ENCODE measurements at places on chromosomes 11 and 22.

GRCh38 chr22:36027935-36028645, 534 bp downstream of the RBFOX2 start:
- no peak for DNase-seq

DNA sequence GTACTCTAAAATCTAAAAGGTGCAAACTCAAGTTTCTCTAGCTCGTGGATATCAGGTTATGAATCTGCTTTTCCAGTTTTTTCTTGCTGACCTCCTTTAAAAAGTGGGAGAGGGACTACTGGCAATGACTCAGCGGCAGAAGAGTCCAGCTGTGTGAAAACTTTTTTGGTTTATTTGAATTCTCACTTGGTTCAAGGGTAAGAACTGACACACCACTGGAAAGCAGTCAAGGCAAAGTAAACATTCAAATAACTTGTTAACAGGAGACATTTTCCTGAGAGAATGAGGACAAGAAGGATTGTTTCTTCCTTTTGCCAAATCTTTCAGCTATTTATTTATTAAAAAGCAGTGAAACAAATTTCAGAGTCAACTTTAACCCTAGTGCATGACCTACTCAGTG, 36.1 kb downstream of the CDON start:
- no peak for DNase-seq

GRCh38 chr11:122099374-122100036, 16.5 kb downstream of the BLID start:
- DNase-seq = no peak

DNA sequence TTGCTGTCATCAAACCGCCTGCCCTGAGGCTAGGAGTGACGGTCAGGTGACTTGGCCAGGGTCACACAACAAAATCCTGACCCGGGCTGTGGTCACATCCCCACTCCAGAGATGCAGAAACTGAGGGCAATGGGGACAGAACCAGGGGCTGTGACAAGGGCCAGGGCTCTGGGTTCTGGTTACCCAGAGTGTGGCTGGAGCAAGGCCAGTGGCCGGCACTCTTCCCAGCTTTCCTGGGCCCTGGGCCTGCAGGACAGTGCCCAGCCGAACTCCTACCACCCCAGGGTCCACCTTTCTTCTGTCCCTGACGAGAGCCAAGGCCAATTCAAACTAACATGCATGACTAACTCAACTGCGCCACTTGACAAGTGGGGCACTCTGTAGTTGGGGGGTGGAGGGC, 35.9 kb downstream of the ARVCF start:
- DNase-seq = no peak

GRCh38 chr11:132925825-132926469, 606.4 kb downstream of the OPCML start:
- no peak for DNase-seq

- no peak for DNase-seq
Observed at GRCh38 chr11:280706-281485, 2.7 kb downstream of the NLRP6 start.

- DNase-seq = no peak
Observed at GRCh38 chr11:64223001-64223651, 2.9 kb downstream of the TRPT1 start.

GRCh38 chr11:26891501-26891900, 102.4 kb upstream of the FIBIN start:
- no peak for DNase-seq

GRCh38 chr22:29071261-29072045, 1.4 kb upstream of the KREMEN1 start:
- DNase-seq = peak; percentile 23

GRCh38 chr11:30816959-30817880, 231.1 kb upstream of the MPPED2 start:
- no peak for DNase-seq

- DNase-seq = no peak
Observed at GRCh38 chr11:57310630-57311086, 14.1 kb downstream of the TNKS1BP1 start.

DNA sequence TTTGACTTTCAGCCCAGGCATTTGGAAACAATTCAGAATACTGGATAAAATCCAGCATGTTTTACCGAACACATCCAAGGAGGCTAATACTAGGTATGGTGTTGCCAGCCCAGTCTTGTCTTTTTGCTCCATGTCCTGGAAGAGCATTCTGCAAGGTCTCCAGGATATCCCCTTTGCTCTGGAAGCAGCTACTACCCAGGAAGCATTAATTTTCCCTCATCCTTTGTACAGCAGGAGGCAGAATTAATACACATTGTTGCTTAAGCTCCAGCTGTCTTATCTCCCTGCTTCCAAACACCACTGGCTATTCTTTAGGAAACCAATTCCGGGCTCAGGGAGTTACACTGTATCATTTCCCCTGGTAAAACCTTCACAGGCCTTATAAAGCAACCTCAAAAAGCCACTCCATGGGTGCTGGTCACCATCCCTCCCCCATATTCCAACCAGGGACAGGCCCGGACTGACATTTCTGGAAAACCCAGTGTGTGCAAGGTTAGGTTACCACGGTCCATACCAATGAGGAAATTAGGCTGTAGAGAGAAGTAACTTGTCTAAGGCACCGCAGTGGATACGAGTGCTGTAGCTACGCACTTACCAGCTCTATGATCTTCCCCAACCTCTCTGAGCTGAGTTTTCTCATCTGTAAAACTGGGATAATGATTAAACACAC, 1.5 kb upstream of the UBASH3B start:
- no peak for DNase-seq

- DNase-seq = no peak
Observed at GRCh38 chr11:133835593-133836548, 9.4 kb downstream of the SPATA19 start.

DNA sequence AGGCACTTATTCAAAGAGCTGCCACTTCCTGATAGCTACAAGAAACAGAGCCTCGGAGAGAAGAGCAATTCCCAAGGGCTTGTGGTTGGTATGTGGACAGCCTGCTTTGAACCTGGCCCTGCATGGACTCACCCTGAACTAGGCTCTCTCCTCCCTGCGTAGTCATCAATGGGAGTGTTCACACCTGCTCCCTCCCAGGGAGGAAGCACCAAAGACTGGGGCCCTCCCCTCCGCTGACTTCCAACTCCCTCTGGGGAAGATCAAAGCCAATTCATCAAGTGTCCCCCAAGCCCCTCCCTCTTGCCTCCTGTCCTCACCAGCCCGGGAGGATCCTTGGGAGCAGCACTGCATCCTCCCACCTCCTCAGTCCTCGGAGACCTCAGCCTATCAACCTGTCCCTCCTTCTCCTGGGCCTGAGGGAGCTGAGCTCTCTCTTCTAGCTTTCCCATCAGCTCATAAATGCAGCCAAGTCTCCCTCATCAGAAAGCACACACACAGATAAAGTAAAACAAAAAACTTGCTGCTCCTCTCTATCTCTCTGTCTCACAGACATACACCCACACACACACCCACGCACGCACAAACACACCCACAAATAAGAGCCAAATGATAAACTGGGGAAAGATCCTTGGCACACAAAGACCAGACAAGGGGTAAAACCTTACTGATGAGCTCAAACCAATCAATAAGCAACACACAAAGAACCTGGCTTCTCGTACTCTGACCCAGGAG, 3.3 kb downstream of the A4GALT start:
- no peak for DNase-seq

DNA sequence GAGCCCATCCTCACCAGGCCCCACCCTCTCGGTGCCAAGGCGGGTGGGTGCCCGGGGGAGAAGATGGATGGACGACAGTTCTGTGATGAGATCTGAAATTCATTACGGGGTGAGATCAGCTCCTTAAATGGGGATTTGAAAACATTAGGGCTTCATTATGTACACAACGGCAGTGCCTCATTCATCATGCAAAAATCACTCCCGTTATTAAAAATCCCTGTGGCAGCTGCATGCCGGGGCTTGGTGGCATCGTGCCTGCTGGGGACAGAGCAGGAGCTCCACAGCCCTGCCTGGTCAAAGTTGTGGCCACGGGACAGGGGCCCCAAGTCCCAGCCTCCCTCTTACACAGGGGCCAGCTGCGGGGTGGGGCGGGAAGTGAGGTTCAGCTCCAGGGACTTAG, 20.2 kb downstream of the OTUB1 start:
- DNase-seq = no peak

- no peak for DNase-seq
Observed at GRCh38 chr22:44311855-44312170, 938 bp downstream of the SHISAL1 start.

Data from germinal center (tissue), 1 donor.